ENCODE measurements at places on chromosomes 7 and 10.

DNA sequence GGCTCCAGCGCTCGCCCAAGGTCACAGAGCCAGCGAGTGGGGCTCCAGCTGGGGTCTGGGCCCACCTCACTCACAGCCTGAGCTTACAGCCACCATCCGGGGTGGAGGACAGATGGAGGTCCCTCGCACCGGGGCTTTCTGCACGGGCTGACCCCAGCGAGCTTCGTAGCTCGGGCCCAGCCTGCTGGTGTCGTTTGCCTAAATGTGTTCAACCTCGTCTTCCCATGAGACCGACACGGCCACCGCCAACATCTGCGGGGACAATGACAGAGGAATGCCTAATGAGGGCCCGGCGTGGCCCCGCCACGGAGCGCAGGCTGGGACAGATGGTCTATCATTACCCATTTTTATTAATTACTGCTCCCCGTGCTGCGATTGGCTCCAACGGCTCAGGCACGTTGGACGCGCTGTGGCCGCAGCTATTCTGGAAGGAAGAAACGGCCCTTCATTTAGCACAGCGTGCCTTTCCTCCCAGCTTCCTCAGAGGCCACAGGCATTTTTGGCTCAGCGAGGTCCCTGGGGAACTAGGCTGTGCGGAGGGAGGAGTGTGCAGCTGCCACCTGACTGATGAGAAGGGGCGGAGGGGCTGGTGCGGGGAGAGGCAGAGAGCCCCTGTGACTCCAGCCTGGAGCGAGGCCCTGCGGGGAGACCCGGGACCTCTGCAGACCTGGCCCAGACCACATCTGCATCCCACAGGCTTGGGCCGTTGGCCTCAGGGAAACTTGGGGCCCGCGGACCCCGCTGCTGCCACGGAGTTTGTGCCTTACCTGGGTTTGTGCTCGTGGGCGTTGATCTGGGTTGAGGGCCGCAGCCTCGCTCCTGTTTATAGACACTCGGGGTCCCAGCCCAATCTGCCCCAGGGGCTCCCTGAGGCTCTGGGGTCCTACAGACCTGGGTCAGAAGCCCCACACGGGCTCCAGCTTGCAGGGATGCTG lies 22.9 kb upstream of the ELFN1 start:
- no peak for DNase-seq

GRCh38 chr10:1531883-1532597 lies 205.3 kb downstream of the ADARB2 start:
- DNase-seq = no peak

GRCh38 chr7:117068511-117069145 lies 115.3 kb downstream of the ST7 start:
- no peak for DNase-seq

DNA sequence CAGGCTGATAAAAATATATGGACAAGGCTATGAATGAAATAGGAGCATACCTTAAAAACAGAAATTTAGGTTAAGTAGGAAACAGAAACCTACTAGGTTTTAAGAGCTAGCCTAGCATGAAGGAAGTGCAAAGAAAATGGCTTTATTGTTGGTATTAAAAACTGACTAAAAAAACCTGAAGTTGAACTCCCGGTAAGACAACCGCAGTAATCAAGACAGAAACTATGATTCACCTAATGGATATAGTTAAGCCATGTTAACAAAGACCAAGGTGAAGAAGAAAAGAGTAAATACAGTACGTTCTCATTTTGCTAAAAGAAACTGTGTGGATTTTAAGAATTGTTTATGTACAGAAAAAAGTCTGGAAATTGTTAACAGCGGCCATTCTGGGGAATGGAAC lies 2.5 kb downstream of the RTKN2 start:
- no peak for DNase-seq

GRCh38 chr7:115101199-115101598 lies 179.3 kb downstream of the MDFIC start:
- no peak for DNase-seq

DNA sequence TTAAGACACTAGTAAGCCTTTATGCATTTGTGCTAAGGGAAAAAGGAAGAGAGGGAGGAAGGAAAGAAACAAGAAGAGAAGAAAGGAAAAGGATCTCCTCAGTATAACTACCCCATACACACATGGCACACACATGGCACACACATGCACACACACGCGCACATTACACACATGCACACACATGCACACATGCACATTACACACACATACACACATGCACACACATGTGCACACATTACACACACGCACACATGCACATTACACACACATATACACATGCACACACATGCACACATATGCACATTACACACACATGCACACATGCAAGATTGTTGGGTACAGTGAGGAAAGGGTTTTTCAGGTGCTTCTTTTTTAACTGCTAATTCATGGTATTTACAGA lies 311.2 kb downstream of the SKIDA1 start:
- DNase-seq = no peak

GRCh38 chr7:140057143-140057535 lies 5.6 kb downstream of the PARP12 start:
- DNase-seq = no peak

- DNase-seq = no peak
These were observed 7.6 kb downstream of the BPGM start for GRCh38 chr7:134654104-134654775.

- no peak for DNase-seq
These were observed 95.7 kb downstream of the PLXNA4 start for GRCh38 chr7:132480534-132480933.

DNA sequence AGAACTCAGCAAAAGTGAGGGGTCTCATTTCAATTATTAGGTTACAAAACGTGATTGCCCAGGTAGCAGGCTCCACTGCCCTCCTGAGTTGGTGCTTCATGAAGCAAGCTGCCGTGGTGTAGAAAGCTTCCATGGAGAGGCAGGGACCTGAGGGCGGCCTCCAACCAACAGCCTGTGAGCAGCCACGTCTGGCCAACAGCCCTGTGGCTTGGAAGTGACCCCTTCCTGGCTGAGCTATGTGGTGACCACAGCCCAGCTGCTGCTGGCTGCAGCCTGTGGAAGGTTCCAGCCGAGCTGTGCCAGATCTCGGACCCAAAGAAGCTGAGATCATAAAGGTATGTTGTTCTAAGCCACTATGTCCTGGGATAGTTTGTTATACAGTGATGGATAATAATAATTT lies 122.5 kb upstream of the KLF6 start:
- no peak for DNase-seq

GRCh38 chr7:43385856-43386255 lies 197.1 kb upstream of the STK17A start:
- DNase-seq = no peak

- no peak for DNase-seq
These were observed 578.5 kb upstream of the MKI67 start for GRCh38 chr10:128704716-128705115.

DNA sequence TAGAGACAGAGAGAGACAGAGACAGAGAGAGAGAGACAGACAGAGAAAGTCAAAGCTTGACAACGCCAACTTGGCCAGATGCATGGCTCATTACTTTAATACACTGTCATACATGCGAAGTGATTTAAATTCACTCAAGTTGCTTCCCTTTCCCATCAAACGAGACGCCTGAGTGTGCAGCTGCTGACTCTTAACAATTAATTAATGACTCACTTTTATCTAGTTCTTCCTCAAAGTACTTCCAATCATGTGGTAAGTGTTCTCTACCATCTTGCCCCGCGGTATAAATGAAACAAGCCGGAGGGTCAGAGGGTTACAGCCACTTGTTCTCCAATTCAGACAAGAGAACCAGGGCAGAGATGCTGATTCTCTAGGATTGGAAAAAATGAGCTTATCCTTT lies 90.8 kb downstream of the SFMBT2 start:
- no peak for DNase-seq
